ENCODE measurements at places on chromosomes 6 and 20. TPM values are rescaled to one million over a fixed set of nuclear protein-coding genes. Genes with fewer than 3 reads are reported as not detected.

DNA sequence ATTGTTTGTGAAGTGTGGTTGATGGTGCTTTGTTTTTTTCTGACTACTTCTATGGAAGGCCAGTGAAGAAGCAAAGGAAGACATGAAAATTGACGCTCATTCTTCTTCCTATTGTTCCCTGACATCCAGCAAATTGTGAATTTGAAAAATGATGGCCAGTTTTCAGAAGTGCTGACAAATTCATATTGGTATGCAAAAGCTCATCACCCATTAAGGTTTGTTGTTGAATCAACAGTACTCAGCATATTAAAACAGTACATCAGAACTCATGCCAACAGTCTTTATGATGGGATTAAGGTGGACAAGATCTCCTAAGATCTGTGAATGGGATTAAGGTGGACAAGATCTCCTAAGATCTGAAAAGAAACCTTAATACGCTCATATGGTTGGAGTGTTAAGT is 1.0 kb upstream of the MTG2 start:
- no peaks in the 10 kb centered on the region for H3K27me3 ChIP-seq
- no peak overlapping the region for H3K27ac ChIP-seq
- H3K4me1 ChIP-seq: no peaks in the 10 kb centered on the region

The BPIFB1 gene
- total RNA-seq: not detected

GRCh38 chr6:15389765-15390723 is 144.2 kb downstream of the JARID2 start:
- no peaks in the 10 kb centered on the region for H3K36me3 ChIP-seq
- H3K4me1 ChIP-seq: peaks cover 20% of the 10 kb centered on the region
- H3K27me3 ChIP-seq: no peaks in the 10 kb centered on the region
- H3K4me3 ChIP-seq: no peak overlapping the region
- H3K27ac ChIP-seq: no peak overlapping the region

DNA sequence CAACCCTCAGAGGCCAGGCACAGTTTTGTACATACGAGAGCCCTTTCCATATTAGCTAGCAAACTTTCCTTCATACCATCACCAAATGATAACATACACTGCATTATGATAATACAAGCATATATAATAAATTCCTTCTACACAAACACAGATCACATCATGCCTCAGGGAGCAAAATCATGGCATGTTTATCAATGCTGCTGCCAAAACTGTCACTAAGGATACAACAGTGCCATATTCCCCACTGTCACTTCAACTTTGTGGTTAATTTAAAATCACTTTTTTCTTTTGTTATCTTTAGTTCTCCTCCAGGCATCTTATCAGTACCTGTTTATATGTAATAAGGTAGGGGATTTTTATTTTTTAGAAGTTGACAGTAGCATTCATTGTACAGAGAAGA is 196.3 kb downstream of the EPM2A start:
- no peak for DNase-seq
- H3K4me1 ChIP-seq: no peaks in the 10 kb centered on the region
- H3K36me3 ChIP-seq: no peaks in the 10 kb centered on the region
- no peak overlapping the region for H3K27ac ChIP-seq
- no peaks in the 10 kb centered on the region for H3K27me3 ChIP-seq

The GPLD1 gene
- 0.94 TPM for total RNA-seq

DNA sequence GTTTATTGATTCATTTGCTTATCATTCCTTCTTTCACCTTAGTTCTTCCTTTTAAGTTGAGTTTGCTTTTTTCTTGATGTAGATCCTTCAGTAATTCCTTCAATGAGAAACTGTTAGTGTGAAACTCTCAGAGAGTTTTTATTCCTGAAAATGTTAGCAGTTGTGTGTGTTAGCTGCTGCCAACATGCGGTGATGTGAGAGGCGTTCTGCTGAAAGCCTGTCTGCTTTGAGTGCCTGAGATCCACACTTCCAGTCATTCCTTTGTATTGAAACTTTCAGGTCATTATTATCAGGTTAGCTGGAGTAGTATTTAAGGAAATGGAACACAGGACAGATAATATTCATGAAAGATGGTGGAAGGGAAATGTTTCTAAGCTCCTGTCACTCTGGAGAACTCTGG is 70.0 kb upstream of the SUPT3H start:
- H3K4me3 ChIP-seq: no peak overlapping the region
- no peak for DNase-seq
- H3K27me3 ChIP-seq: no peaks in the 10 kb centered on the region
- H3K36me3 ChIP-seq: no peaks in the 10 kb centered on the region

The OLIG3 gene
- not detected for total RNA-seq

GRCh38 chr20:49233226-49233625 is 14.0 kb downstream of the DDX27 start:
- H3K36me3 ChIP-seq: peaks cover 2% of the 10 kb centered on the region
- H3K27me3 ChIP-seq: no peaks in the 10 kb centered on the region
- H3K27ac ChIP-seq: no peak overlapping the region
- H3K4me3 ChIP-seq: no peak overlapping the region

- peaks cover 2% of the 10 kb centered on the region for H3K36me3 ChIP-seq
- DNase-seq: no peak
- H3K27me3 ChIP-seq: no peaks in the 10 kb centered on the region
- H3K4me1 ChIP-seq: peaks cover 4% of the 10 kb centered on the region
Measured at GRCh38 chr6:158472447-158472846, 87.4 kb upstream of the TMEM181 start.

The OR12D3 gene
- not detected for total RNA-seq

GRCh38 chr6:15657290-15657689 is 5.5 kb downstream of the DTNBP1 start:
- H3K27ac ChIP-seq: no peak overlapping the region
- no peaks in the 10 kb centered on the region for H3K36me3 ChIP-seq
- H3K4me1 ChIP-seq: no peaks in the 10 kb centered on the region
- H3K4me3 ChIP-seq: no peak overlapping the region

The SIGLEC1 gene
- 20.2 TPM for total RNA-seq

- peak overlapping the region; percentile 3 for H3K27ac ChIP-seq
- no peaks in the 10 kb centered on the region for H3K36me3 ChIP-seq
- peaks cover 29% of the 10 kb centered on the region for H3K4me1 ChIP-seq
- no peak for DNase-seq
- H3K27me3 ChIP-seq: no peaks in the 10 kb centered on the region
Measured at GRCh38 chr6:18492972-18493371, 105.8 kb downstream of the RNF144B start.

The ROS1 gene
- 0.19 TPM for total RNA-seq

DNA sequence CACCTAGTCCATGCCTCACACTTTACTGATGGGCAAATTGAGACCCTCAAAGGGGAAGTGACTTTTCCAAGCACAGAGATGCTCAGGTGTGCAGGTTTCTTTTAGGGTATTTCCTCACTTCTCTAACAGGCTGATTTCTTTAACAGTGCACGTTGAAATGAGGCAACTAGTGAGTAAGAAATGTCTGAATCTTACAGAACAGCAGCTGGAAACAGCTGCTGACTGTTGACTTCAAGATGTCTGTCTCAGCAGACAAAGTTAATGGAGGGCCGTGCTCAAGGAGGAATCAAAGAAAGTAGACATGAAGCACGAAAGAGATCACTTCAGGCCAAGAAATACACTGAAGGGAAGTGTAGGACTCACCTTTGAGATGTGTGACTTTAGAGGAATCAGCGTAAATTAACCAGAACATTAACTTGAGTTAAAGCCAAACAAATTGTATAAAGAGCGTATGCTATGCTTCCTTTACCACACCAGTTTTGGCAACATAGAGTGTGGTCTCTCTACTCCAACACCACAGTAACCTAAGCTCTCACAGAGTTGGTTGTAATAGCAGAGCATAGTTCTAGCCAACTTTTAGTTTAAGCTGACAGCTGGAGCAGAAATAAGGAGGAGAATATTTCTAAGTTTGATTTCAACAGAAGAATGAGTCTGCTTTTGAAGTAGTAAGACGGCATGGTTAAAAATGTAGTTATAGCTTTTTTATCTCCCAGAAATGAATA is 60.9 kb downstream of the SAMD3 start:
- H3K27ac ChIP-seq: no peak overlapping the region
- H3K4me3 ChIP-seq: no peak overlapping the region
- no peaks in the 10 kb centered on the region for H3K4me1 ChIP-seq
- H3K27me3 ChIP-seq: no peaks in the 10 kb centered on the region

The ISM1 gene
- 2.6 TPM for total RNA-seq
